ENCODE measurements at places on chromosomes 13 and 19.
A peak's percentile ranks its signal among the peaks of the same experiment; 100 is the strongest.

- DNase-seq, result no peak
Measured at GRCh38 chr13:40971321-40971720, 47.8 kb downstream of the ELF1 start.

GRCh38 chr13:109274188-109274821 lies 512.1 kb downstream of the IRS2 start:
- DNase-seq, result no peak

- peak; percentile 83 for DNase-seq
Measured at GRCh38 chr19:44025217-44025936, at the start of gene ZNF222. Gene ZNF222 (plus strand): TSS chr19:44025379. CDS start chr19:44025437, 58 bp downstream.

DNA sequence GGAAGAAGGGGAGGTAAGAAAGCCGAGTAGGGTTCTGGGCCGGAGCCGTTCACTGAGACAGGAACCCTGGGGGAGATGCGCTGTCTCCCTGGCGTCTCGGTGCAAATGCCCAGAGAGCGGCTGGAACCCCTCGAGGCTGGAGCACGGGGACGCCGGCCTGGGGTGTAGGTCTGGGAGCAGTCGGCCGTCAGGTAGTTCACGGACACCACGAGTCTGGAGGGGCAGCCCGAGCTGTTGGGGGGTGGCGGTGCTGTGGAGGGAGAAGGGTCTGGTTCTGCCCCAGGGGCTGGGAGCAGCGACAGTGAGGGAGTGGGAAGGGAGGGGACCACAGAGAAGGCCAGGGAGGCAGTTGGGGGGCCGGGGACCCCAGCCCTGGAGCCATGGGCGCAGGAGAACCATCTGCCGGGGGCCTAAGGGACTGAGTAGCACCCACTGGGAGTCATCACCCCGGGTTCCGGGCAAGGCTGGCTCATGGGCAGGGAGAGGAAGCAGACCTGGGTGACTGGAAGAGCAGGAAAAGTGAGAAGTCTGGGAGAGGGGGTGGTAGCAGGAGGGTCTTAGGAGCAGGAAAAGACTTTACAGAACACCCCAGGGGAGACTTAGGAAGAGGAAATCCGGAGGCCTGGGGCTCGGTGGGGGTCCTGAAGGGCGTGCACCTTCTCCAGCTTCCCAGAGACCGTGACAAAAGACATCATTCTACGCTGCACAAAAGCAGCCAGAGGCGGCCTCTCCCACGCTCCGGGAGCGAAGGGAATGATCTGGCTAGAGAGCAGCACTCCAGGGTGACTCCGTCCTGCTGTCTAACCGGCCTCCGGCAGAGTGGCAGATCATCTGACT lies 173.1 kb upstream of the SOX1 start:
- DNase-seq, result peak; percentile 46

- DNase-seq, result no peak
Measured at GRCh38 chr13:40130871-40131636, 475.6 kb downstream of the COG6 start.

- DNase-seq, result no peak
Measured at GRCh38 chr19:56864443-56865125, 24.1 kb upstream of the PEG3 start.

DNA sequence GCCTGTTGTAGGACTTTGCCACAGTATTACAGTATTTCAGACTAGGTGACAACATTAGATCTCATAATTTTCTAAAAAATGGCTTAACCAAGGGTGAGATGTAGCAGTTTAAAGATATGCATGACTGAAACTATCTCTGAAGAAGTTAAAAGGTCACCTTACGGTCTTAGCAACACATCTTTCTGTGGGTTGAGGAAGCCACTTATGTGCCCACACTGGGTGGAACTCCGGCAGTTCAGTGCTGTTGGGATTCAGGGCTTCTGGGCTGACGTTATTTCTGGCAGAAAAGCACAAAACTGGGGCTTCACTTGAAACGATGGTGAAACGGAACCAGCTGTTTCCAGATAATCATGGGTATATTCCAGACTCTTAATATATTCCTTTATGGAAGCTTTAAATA lies 697.3 kb downstream of the PCDH9 start:
- DNase-seq, result no peak

GRCh38 chr13:84730376-84730775 lies 848.1 kb upstream of the SLITRK1 start:
- DNase-seq, result no peak

DNA sequence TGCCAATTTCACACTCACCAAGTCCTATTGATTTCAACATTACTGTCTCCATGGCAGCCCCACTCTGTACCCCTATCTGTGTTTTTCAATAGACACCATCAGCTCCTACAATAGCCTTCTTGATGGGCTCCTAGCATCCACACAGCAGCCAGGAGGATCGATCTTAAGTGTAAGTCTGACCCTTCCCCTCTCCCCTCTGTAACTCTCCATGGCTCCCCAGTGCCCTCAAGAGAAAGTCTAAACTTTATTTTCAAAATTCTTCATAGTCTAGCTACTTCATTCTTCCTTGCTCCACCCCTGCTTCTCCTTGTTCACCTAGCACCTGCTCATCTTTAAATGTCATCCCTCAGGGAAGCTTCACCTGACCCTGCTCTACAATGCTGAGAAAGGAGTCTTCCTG lies 30.0 kb upstream of the ZNRF4 start:
- DNase-seq, result no peak

DNA sequence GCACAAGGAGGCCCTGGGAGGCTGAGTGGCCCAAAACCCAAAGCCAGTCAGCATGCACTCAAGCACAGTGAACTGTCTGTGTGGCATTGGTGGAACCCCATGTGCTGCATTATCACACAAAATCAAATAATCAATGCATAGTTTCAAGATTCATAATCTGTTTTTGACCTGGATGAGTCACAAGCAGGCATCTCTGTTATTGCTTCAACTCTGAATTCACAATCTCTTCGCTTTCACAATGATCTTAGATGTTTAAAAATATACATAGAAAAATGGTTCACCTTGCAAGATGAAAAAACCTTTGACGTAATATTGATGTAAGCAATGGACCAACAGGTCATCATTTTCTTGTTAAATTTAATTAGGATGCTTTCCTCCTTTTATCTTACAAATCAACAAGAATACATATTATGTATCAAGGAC lies 455.4 kb downstream of the IRS2 start:
- DNase-seq, result no peak

DNA sequence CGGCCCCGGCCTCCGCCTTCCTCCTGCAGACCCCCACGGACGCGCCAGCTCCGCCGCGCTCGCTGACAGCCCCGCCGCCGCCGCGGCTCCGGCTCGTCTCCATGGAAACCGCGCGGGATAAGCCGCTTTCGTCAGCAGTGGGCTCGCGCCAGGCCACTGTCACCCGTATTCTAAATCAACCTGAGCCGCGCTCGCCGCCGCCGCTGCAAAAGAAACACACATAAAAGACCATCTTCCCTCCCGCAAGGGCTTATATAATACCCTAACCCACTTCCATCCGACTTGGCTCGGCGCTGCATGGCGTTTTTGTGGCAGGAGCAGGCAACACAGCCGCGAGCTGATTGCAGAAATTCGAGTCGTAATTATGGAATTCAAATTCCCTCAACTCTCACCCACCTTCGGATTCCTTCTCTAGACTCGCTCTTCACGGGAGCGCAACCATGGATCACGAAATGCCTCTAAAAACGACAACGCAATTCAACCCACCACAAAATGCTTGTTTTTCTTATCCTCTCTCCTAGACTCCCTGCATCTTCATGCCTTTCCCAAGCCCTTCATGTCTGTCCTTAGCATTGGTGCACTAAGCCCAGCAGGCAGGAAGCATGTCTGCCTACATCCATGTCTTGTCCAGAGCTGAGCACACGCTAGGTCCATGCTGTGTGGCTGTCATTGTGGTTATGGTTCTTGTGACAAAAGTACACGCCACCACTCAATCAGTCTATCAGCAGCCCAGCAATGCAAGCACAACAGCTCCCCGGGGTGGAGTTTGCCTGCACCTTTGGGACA lies at the start of gene AMER2:
Gene AMER2, minus strand, starts transcription at position 772 of the 786 bp plus-strand sequence. Its CDS starts 669 bp downstream, at position 103.
- peak; percentile 17 for DNase-seq

DNA sequence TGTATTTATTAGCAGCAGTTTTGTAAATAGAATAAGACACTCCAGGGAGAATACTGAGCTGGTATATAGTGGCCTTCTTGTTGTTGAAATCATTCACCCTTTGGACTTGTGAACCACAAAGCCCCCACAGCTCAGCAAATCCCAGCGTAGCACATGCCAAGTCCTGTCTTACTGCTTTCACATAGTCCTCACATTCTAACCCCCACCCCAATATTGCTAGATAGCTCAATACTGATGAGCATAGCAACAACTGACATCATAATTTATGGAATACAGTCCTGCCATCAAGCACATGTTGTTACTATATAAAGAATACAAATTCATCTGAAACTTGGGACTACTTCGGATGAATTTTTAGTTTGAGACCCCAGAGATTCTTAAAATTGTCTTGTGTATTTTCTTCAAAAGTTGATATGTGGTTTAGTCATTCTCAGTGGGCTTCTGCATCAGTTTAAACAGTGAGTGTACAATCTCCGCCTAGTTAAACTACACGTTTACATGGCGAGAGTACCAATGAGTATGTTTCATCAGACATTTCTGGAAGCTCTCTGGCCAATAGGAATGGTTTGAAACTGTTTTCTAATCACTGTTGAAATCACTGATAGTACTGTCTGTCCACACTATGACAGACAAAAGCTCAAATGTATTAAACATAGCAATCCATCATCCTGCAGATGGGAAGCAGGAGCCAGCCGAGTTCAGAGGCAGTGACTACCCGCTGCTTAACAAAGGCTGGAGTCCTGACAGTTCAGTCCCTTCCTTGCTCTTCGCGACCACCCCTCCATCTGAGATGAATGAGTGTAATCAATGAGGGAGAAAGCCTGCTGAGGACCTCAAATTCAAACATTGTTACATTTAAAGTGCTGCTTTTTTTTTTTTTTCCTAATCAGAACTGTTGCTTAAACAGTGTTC lies 15.2 kb downstream of the DACH1 start:
- DNase-seq, result no peak

DNA sequence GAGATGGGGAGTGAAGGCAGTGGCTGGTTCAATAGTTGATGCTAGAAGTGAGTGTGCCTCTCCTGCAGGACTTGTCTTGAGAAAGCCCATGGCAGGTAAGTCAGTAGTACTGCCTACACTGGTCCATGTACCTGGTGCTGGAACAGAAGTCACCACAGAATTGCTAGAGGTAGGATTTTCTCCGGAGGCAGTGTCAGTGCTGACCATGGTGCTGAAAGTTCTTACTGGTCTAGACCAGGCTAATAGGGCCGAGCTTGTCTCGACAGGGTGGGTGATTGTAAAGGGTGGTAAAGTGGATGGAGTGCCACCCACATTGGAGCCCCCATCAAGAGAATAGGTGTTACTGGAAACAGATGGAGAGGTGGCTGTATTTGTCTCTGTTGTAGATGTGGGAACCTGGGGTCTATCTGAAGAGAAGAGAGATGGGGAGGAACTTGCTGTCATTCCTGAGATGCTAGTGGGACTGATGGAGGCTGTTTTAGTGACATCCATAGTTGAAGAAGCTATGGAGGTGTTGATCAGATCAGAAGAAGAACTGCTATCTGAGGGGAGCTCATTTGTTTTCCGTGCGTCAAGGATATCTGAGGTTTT lies 36.6 kb downstream of the MUC16 start:
- DNase-seq, result peak; percentile 24

GRCh38 chr13:102940143-102940542 lies 94.3 kb downstream of the ERCC5 start:
- DNase-seq, result no peak

DNA sequence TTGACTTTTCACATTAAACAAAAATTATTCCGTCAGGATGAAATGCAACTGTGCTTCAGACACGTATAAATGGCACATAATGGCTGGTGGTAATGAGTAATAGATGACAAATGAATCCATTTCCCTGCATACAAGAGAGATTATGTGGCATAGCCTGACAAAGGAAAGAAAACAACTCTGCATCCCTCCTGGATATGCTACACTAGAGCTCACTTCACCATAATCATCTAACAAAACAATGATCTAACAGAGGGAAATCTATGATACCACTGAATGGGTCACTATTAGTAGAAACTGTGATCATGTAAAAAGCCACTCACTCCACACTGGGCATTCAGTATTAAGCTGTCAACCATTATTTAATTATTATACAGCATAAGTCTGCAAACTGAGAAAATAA lies 1498.4 kb downstream of the EFNB2 start:
- no peak for DNase-seq

DNA sequence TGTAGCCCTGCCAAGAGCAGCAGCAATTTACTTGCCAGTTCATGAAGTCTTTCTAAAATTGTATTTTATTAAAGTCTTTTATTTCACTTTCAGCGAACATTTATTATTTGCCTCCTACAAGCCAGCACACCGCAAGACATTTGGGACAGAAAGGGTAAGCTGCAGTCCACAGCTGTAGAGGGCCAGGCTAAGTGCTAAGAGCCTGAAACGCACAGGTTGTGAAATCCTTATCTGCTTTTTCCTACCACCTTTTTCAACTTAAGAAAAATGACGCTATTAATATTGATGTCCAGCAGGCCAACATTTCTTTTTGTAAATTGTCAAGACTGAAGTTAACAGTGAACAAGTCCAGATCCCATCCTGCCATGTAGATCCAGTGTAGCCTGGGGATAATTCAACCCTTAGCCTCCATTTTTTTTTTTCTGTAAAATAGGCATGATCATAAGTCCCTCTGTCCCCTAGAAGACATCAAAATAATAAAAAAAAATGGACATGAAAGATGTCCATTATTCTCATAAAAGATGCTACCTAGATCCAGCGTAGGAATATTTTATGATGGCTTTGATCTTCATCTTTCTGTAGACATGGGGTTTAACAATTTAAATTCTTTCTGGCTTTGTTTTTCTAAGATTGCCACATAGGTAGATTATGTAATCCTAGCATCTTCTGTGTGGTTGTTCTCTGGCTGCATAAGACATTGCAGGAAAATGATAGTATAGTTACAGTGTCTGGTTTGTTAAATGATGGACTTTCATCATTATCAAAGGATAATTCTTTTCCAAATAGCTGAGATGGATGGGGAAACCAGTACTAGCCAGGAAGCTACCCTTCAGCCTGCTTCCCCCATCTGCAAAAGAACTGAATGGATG lies 128.4 kb downstream of the SHISA2 start:
- DNase-seq, result no peak

- DNase-seq, result no peak
Measured at GRCh38 chr13:107883561-107884175, 331.7 kb downstream of the LIG4 start.

- DNase-seq, result no peak
Measured at GRCh38 chr13:93522501-93522900, 295.9 kb downstream of the GPC6 start.

DNA sequence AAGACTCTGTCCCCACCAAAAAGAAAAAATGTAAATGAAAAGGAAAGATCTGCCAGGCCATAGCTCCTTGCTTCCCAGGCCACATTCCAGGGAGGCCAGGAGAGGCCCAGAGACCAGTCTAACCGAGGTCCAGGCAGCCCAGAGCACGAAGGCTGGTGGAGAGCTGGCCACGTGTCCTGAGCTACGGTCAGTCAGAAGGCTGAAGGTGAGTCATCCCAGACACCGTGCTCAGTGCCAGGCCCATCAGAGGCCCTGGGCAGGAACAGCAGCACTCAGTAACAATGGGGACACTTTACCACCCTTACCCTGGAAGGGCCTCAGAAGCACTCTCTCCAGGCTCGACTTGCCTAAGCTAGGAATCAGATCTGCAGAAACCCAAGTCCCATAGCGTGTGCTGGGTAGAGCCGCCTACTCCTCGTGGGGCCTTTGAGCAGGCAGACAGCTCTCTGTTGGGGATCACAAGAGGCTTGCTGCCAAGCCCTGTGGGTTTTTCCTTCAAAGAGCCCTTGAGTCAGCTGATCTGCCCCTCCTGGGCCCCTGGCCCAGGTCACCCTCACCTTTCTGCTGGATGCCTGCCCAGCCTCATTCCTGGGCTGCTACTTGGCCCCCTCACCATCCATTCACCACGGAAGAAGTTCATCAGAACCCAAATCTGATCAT lies 11.6 kb upstream of the DNMT1 start:
- no peak for DNase-seq

All from renal cortex interstitium (tissue), 15 donors.